ENCODE measurements at places on chromosomes 7 and 10.
A peak's percentile ranks its signal among the peaks of the same experiment; 100 is the strongest.

- no peak for DNase-seq
These were observed 568.3 kb downstream of the INHBA start for GRCh38 chr7:41134300-41135255.

GRCh38 chr10:53233749-53234148, 461.2 kb upstream of the MBL2 start:
- no peak for DNase-seq

GRCh38 chr7:154960063-154960790, 42.7 kb downstream of the PAXIP1 start:
- no peak for DNase-seq

- no peak for DNase-seq
These were observed 250.3 kb upstream of the CXCL12 start for GRCh38 chr10:44635176-44635575.

- DNase-seq = no peak
These were observed 47.3 kb upstream of the PIP4K2A start for GRCh38 chr10:22761569-22762220.

GRCh38 chr10:108358912-108359311, 1194.4 kb upstream of the SORCS1 start:
- no peak for DNase-seq

GRCh38 chr10:22573820-22574569, 140.4 kb downstream of the PIP4K2A start:
- DNase-seq = no peak

GRCh38 chr10:31804352-31804810, 124.2 kb downstream of the ARHGAP12 start:
- DNase-seq = no peak

DNA sequence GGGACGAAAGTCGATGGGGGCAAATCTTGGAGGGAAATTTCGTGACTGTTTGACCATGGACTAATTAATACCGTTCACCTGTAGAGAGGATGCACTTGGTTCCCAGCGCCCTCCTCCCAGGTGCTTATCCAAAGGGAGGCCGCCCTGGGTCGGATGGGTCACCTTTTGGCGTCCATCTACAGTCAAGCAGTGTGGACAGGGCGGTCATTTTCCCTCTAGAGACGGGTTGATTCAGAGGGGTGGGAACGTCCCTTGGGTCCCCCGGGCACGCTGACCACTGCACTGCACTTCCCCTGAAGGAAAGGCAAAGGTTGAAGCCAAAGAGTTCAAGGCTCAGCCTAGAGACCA, 2.0 kb downstream of the PRR15 start:
- DNase-seq = no peak

GRCh38 chr10:30774261-30774660, 144.7 kb upstream of the LYZL2 start:
- DNase-seq = no peak

GRCh38 chr7:48887500-48887899, 36.8 kb upstream of the CDC14C start:
- no peak for DNase-seq

- DNase-seq = no peak
These were observed 66.9 kb downstream of the CABCOCO1 start for GRCh38 chr10:61729596-61729995.

DNA sequence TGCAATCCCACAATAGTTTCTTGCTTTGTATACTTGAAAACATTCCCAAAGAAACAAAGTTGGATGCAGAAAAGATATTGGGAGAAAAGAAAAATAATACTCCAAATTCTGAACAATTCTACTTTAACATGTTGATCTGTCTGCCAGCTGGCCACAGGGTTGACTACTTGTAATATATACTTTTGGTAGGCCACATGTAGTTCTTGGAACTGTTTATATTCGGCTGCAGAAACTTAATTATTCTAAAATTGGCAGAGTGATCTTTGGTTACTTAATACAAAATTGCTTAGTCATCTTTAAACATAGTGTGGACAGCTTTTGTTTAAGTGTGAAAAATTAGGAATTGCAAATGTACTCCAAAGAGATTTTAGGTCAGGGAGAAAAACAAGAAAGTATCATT, 76.0 kb downstream of the CALD1 start:
- DNase-seq = no peak

- no peak for DNase-seq
These were observed 2.7 kb upstream of the FRAT2 start for GRCh38 chr10:97336942-97337831.

GRCh38 chr10:102712089-102712488, 2.1 kb downstream of the ARL3 start:
- DNase-seq = no peak

DNA sequence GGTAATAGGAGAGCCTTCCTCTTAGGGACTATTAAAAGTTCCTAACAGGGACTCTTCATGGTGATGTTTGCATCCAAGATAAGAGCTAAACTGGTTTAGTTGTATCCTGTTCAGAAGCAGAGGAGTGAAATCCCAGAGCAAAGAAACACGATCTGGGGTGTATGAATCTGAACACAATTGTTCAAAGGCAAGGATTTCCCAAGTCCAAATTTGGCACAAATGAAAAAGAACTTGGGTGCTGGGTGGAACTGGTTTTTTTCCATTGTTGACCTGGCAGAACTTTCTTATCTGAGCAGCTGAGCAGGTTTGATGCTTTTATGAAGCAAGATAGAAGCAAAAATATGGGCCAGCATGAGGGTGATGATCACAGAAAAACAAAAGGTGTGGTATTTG, 6.0 kb downstream of the AGFG2 start:
- no peak for DNase-seq

DNA sequence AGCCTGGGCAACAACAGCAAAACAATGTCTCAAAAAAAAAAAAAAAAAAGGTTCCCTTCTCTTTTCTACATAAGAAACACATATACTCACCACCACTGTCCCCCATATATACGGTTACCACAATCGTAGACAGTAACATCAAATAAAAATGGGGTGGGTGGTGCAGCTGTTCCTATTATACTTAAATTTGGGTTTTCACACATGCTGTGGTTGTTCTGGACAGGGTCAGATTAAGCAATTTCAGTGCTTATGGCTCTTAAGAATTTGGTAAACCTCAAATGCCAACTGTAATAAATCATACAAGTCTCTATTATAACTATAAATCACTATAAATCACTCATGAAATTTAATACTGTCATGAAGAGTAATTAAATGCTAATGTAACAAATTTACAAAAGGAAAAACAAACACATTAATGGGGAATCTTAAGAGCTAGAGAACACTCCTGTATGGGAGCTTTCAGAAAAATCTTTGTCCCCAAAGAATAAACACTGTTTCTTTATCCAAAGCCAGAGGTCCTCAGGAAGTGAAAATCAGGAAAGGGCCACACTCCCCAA, 143.6 kb downstream of the GLI3 start:
- no peak for DNase-seq

GRCh38 chr10:51964630-51965029, 265.2 kb upstream of the CSTF2T start:
- DNase-seq = no peak

DNA sequence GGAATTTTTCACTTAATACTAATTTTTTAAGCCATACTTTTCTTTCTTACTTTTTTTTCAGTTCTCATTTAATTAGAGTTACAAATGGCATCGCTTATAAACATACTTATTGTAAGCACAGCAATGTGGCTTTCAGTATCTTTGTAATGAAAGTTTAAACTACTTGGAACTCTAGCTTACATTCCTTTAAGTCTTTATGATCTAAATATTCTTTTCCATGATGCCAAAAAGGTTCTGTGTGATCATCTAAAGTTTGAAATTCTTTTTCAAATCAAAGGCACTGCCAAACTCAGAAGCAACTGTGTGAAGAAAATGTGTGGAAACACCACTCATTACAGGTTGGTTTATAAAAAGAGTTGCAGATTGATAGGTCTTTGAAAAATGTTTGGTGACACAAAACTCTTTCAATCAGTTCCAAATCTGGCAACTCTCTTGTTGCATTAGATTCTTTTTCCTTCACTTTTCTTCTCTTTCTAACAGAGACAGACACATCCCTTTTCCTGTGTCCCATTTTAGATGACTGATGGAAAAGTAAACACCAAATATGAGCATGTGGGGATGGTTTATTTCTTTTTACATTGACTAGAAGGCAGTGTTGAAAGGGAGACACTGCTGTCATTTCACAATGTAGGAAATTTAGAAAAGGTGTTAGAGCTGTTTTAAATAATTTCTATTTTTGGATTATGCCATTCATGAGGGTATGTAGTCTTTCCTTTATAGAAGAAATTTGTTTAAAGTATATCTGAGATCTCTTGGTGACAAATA, 392.3 kb downstream of the SUGCT start:
- no peak for DNase-seq

GRCh38 chr7:43650457-43651052, 67.6 kb downstream of the STK17A start:
- DNase-seq = no peak

DNA sequence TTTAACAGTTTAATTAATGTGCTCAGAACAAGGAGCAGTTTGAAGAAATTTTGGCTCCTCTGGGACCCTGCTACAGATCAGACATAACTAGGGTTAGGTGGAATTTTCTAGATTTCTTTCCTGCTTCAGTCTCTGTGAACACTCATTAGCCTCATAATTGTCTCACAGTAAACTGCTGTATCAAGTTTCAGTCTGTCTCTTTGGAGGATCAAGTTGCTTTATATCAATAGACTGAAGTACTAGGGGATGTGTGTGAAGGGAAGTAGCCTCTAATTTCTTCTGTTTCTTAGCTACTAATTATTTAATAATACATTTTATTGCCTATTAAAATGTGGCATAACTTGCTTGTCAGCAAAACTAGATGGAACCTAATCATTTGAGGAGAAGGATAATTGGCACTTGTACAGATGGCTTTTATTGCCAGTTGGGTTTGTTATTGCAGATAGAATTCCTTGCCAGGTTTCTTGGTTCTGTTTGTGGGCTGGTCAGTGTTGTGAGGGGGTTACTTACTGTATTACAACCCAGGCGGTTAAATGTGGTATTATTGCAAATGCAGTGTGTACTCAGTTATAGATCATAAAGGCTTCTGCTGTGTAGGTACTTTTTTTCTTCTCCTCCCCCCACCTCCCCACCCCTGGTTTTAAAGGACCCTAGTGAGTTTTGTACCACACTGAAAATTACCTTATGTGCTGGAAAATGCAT, 758.0 kb downstream of the AUTS2 start:
- peak; percentile 86 for DNase-seq

DNA sequence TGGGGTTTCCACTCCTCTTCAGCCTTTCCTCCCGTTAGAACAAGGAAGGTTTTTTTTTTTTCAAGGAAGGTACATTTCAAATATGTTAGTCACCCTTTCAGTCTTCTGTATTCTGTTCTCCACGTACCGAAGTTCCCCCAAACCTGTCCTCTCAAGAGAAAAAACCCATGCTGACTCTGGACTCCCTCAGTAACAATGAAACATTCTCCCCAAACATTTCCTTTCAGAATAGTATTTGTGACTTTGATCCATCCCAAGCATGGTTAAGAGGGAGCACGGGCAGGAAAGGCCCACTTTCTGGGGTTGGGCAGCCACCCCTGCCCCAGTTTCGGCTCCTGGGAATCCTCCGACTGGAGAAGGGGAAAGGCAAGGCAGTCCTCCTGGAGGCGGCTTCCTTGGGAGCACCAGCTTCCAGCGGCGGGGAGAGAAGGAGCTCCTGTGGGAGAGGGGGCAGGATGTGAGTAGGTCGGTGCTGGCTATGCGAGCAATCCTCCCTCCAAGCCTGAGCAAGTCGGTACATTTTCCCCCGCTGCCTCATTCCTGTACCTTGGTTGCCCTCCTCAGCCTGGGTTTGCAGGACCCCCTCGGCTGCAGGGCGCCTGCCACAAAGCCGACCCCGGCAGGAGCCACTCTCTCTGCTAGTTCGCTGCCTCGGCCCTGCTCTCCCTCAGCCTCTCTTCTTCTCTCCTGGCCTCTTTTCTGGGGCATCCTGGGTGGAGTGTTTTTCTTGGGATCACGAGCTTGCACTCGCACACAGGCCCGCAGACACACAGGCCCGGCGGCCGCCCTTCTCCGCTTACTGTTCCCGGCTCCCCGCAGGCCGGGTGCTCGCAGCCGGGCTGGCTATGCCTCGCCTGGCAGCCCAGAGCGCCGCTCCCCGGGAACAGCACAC, 2.1 kb upstream of the HOXA1 start:
- no peak for DNase-seq

DNA sequence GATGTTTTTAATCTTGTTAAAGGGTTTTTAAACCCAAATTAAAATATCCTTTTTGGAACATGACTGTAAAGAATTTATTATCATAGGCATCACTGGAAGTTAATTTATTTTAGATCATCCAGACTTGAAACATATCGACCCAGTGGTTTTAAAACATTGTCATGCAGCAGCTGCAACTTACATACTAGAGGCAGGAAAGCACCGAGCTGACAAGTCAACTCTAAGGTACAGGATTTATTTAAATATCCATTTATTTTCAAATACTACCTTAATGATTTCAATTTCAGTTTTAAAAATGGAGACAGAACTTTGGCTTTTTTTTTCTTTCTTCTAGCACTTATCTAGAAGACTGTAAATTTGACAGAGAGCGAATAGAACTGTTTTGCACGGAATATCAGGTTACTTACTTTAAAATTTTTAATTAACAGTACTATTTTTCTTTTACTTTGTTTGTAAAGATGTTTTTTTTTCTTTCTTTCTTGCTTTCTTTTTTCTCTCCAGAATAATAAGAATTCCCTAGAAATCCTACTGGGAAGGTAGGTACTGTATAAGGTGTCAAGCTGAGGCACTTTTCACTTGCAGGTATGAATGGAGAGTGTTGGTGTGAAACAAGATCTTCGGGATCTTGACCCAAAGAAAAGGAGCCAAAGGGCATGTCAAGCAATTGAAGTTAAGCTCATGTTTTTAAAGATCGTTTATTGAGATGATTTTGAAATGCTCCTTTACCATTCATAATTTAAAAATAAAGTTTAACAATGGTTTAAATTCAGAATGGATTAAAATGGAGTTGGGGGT, 1.8 kb downstream of the COMMD3 start:
- DNase-seq = no peak

- no peak for DNase-seq
These were observed 194.0 kb downstream of the TAX1BP1 start for GRCh38 chr7:27933671-27934565.

DNA sequence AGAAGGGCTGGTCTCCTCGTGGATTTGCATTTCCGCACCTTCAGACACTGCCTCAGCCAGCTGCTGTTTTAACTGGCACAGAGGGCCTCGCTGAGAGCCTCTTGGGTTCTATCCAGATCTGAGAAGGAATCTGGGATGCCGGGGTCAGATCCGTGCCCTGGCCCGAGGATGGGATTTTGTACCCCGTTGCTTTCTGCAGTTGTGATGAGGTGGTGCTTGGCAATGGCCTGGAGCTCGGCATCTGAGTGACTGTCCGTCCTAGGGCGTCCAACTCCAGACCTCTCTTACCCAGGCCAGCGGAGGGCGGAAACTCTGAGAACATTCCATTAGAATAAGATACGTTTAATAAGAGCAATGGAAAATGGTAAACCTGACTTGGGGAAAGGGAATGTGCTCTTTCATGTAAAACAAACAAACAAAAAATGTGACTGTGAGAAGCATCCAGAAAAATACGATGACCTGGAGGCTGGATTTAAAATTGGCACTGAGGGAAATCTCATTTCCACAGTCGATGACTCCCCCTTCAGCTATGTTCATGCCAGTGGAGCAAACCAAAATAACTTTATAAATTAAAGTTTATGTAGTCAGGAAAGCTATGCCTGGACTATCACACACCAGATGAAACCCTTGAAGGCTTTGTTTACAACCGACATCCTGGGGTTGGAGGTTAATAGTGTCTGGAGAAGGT, 39.6 kb downstream of the GRK5 start:
- no peak for DNase-seq

- DNase-seq = no peak
These were observed 1.6 kb upstream of the ADARB2 start for GRCh38 chr10:1738950-1739349.
